Effector CD4-positive, alpha-beta T cell (primary cell): ENCODE measurements at places on chromosomes 7 and 10.

DNA sequence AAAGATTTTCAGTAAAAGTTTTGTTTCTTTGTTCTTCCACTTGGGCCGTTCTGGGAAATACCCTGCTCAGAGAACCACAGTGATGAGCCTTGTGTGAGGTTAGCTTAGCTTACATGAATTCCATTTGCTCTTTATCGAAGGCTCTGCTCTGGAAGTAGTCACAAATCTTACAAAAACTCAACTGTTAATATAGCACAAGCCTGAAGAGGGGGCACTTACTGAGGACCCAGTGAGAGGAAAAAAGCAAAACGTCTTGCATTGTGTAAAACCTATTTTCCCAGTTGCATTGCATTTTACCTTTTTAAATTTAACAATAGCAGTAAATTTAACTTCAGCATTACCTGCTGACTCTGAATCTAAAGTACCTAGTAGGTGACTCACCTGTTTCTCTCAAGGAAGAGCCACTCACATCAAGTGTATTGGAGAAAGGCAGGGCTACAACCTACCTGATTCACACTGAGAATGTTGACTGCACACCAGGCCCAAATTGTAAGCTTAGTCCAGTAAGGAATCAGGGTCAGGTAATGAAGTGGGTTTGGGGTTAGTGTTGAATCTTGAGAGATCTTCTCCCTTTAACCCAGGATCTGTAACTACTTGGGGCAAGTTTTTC is 42.3 kb downstream of the PPP1R17 start:
- DNase-seq, result no peak

DNA sequence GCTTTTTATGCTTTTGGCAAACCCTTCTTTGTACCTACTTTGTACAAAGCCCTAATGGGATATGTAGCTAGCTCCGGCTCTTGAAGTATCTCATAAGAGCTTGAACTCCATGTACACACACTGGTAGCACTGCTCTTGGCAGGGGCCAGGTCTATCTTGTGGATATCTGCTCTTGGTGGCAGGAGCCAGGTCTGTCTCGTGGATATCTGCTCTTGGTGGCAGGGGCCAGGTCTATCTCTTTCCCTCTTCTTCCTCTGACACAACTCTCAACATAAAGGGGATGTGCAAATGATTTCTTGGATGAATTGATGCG is 91.9 kb downstream of the WNT2 start:
- no peak for DNase-seq

- DNase-seq, result no peak
Observed at GRCh38 chr7:71454981-71455380, 323.0 kb downstream of the GALNT17 start.

DNA sequence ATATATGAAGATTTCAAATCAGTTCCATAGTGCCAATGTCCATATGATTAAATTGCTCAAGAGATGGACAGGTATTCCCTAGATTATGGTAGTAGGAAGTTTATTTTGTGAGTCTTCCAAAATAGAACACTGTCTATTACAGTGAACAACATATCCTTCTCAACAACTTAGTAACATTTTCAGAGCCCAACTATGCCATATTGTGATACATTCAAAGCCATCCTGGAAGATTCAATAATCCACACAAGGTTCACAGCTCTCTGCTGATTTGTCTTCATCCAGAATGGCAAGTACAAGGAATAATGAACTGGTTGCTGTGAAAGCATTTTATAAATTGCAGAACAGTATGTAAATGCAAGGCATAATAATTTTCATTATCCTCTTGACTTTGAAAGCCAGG is 213.9 kb downstream of the CHRM2 start:
- DNase-seq, result no peak

GRCh38 chr7:12110425-12110824 is 100.7 kb upstream of the TMEM106B start:
- DNase-seq, result no peak

DNA sequence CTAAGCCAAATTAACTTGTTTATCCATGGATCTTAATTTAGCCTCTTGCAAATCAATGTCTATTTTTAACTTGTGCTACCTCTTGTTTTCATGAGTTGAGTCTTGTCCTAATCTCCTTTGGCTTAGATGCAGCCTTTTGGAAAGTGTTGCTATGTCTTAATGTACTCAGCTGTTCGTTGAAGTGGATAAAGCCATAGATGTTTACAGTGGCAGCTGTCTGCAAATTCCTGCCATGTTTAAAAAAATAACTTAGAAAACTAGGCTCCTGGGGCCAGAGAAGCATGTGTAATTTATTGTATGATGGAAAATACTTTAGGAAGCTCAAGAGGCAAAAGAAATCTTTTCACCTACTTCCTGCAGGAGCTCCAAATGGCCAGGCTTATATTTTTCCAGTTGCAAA is 253.1 kb upstream of the RHOBTB1 start:
- DNase-seq, result no peak

GRCh38 chr10:79390057-79390456 is 42.8 kb downstream of the PPIF start:
- no peak for DNase-seq

DNA sequence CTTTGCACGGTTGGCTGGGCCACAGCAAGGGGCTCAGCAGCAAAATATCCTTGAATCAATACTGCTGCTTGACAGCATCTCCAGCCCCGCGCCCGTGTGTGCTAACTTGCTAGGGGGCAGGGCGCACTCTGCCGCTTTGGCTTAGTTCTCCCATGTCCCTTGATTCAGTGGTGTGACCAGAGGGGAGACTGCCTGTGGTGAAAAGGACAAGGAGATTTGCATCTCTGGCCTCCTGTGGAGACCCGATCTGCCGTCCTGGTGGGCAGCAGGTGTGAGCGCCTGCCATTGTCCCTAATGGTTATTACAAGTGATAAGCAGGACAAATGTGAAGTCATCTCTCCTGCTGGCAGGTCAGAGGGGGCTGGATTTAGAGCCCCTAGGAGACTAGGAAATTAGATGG is 500.2 kb upstream of the GALNT17 start:
- DNase-seq, result no peak

GRCh38 chr10:6528198-6528950 is 51.7 kb downstream of the PRKCQ start:
- DNase-seq, result no peak

DNA sequence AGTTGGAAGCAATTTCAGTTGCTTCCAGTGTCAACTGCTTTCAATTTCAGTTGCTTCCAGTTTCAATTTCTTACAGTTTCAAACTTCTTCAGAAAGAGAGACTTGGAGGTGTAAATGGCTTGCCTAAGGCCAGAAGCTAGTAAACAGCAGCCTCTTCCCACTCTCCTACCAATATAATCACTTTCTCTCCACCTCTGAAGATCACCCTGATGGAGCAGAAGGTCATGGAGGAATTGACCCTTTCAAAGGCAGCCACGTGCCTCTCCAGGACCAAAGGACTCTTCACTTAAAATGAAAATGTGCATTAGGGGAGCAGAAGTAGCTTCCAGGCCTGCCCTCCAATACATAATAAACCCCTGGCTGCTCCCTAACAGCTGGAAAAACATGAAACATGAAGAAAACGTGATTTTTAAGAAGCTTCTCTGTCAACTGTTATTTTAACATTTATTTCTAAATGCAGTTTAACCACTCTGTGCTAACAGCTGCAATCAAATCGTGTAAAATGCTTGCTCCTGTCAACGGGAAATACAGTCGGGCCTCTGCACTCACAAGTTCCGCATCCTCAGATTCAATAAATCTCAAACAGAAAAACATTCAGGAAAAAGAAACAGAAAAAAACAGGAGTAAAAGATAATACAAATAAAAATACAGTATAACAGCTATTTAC is 1020.6 kb downstream of the XPNPEP1 start:
- no peak for DNase-seq

GRCh38 chr7:24733414-24734060 is 23.7 kb downstream of the GSDME start:
- DNase-seq, result no peak
